ENCODE measurements at places on chromosomes 5 and 9. TPM values are rescaled to one million over a fixed set of nuclear protein-coding genes. Genes with fewer than 3 reads are reported as not detected.

The OGN gene
- under 0.01 TPM for total RNA-seq

The SLC25A2 gene
- total RNA-seq = under 0.01 TPM

The ZDHHC11 gene
- under 0.01 TPM for total RNA-seq

The GNE gene
- 30.0 TPM for total RNA-seq

The SEMA5A gene
- total RNA-seq = 5.8 TPM

The ST8SIA4 gene
- total RNA-seq = 0.18 TPM

The CNTFR gene
- total RNA-seq = 0.86 TPM

The RUSC2 gene
- 26.2 TPM for total RNA-seq

The SPARC gene
- total RNA-seq = 1,842 TPM

The BHMT2 gene
- 8.9 TPM for total RNA-seq

The PLCXD3 gene
- 5.7 TPM for total RNA-seq

All from myometrial cell (primary cell).